ENCODE measurements at places on chromosomes 2 and 18.
A peak's percentile ranks its signal among the peaks of the same experiment; 100 is the strongest.

DNA sequence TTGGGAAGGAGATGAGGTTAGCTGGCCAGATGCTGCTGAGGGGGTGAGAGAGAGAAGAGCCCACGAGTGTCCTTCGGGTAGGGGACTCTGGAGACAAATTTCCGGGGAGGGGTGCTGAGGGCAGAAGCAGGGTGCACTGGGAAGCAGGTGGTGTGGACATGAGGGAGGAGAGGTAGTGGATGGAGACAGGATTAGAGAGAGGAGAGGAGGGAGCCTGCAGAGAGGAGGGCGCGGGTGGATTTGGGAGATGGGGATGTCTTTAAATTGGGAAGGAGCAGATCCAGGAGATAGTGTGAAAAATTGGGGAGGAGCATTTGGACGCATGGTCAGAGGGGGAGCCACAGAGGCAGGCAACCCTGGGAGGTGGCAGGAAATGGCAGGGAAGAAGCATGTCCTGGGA is 154.7 kb downstream of the DYSF start:
- DNase-seq = no peak

- DNase-seq = peak; percentile 62
These were observed 4.6 kb downstream of the NEU2 start for GRCh38 chr2:233037078-233037477.

DNA sequence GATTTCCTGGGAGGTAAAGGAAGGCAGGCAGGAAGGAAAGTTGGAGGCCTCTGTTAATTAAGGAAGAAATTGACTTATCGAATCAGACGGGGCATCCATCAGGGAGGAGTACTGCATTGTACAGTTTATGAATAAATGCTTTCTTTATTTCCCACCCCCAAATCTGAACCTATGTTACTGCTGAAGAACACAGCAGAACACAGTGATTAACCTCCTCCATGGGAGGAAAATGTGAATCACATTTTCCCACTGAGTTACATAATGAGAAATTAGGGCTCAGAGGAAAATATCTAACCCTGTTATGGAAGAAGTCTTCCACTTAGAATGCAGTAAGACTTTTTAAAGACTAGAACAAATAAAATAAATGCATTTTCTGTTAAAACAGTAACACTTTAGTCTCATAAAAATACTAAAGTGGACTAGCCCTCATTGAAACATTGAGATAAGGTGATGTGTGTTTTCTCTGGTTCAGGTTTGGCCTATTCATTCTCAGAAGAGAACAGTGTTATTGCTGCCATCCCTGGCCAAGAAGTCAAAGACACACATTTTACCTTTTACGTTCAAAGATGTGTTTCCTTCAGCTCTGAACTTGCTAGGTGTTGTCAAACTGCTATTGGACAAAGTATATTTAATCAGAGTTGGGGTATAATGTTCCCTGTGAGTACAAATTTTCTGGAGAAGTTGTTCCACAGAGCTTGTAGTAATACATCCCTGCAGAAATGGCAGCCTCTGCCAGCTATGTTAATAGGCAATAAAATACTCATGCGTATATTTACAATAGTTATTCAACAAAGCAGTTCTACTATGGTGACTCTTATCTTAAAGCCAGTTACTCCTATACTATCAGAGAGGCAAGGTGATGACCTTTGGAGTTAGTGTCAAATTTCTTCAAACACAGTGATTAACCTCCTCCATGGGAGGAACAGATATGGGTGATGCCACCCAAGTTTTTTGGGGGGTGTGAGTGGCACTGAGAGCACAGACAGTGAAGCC is 11.1 kb downstream of the DNAH6 start:
- peak; percentile 6 for DNase-seq

GRCh38 chr2:20165677-20166509 is 59.0 kb downstream of the SDC1 start:
- no peak for DNase-seq

DNA sequence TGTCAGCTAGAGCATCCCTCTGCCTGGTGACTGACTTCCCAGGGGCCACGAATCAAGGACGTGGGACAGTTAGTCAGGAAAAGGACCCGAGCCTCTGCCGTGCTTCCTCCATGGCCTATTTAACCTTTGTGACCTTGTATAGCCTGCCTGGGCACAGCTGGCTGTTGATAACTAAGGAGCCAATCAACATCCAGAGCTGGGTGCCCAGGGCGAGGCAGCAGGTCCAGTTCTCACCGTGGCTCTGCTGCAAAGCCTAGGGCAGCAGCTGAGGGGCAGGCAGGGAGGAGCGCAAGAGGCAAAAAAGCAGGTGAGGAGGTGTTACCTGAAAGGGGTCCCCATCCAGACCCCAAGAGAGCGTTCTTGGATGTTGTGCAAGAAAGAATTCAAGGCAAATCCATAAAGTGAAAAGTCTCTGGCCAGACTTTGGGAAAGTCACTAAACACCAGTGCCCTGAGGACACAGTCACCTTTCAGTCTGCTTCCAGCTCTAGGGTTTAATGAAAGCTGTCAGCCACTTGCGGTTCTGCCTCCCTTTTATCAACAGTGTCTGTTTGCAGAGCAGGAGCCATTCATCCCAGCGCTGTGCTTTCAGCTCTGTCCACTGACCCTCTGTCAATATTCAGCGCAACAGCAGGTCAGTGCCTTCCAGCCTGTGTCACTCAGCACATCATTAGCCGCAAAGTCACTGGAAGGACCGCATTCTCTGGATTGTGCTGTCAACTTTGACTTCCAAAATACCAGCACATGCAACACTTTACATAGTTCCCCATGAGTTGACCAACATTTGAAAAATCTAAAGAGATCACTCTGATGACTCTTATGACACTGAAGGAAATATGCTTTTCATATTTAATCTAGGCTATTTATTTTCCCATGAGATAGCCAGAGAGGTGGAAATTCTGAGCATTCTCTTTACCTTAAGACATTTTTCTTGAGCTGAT is 38.6 kb upstream of the ASAP2 start:
- no peak for DNase-seq

DNA sequence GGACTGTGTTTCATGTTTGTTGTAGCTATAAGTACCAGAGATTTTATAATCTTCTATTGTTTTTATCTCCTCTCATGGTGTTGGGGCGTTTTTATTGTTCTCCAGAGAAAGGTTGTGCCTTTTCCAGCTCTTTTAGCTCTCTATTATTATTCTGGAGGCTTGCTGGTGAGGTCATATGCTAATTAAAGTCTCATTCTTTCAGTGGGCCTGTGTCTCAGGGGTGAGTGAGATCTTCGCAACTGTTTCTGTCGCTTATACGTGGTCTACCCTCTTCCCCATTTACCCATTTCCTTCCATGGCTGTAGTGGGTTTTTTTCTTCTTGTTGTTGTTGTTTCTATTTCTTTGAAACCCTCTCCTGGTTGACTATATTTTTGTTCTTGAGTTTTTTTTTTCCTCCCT is 584.9 kb downstream of the TMEM182 start:
- DNase-seq = no peak

DNA sequence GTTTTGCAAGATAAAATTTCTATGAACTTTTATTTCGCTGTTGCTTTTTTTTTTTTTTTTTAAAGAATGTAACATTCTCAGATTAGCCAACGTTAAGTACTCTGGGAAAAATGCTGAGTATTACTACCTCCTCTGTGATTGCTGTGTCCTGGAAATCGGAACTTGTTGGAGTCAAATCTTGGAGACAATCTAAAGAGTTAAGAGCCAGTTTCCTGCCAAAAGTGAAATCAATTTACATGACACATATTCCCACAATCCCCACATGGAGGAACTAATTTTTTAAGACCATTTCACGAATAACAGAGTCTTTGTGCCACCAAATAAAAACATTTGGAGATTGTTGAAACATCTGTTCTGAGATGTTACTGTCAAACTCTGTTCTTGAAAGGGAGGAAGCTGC is 127.8 kb downstream of the MEP1B start:
- peak; percentile 74 for DNase-seq

GRCh38 chr2:205675861-205676516 is 6.3 kb upstream of the NRP2 start:
- DNase-seq = peak; percentile 78

GRCh38 chr2:237863689-237864443 is 4.4 kb downstream of the RAMP1 start:
- DNase-seq = no peak

DNA sequence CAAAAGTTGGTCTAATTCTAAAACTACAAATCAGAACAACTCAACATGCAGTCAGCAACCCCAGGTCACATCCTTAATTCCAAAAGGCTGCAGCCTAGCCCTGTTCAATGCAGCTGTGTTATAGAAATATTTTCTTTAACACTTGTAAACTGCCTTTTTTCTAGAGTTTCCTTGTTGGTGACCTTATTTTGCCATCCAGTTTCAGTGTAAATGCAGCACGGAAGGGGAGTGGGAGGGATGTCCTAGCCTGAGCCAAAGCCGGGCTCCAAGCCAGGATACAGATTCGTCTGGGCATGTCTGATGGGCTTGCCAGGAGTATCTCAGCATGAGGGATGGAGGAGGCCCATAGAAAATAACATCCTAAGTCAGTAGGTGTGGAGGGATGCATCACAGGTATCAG is 17.7 kb upstream of the SP3 start:
- DNase-seq = peak; percentile 83

DNA sequence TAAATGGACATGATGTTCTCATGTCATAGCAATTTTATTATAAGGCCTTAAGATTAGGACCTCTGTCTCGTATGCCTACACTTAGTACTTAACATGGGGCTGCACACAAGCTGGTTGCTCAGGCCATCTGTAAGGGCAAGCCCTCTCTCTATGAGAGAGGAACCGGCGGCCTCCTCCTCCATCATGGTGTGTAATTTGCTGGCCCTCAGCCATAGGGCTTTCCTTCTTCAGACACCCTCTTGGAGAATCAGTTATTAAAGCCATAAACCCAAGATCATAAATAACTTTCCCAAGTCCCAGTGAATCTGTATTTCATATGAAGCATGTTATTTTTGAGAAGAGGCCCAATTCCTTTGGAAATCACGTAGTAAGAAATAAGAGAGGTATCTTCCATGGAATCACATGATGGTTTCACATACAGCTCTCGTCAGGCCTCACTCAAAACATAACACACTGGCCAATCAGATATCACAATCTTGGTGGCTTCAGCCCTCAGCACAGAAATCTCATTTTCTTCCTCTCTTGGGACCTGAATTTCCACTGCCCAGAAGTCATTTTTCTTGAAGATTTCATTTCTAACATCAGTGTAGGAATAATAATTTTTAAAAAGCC is 92.6 kb downstream of the RDH14 start:
- DNase-seq = peak; percentile 20

DNA sequence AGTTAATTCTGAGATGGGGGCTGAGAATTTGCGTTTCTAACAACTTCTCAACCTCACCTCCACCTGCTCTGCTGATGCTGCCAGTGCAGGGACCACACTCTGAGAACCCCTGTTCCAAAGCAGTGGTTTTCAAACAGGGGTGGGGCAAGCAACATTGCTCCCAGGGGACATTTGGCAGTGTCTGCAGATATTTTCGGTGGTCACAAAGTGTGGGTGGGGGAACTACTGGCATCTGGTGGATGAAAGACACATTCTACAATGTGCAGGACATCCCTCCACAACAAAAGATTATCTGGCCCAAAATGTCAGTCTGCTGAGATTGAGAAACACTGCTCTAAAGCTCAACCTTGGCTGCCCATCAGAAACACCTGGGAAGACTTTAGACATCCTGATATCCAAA is 188.7 kb upstream of the SATB2 start:
- DNase-seq = no peak

DNA sequence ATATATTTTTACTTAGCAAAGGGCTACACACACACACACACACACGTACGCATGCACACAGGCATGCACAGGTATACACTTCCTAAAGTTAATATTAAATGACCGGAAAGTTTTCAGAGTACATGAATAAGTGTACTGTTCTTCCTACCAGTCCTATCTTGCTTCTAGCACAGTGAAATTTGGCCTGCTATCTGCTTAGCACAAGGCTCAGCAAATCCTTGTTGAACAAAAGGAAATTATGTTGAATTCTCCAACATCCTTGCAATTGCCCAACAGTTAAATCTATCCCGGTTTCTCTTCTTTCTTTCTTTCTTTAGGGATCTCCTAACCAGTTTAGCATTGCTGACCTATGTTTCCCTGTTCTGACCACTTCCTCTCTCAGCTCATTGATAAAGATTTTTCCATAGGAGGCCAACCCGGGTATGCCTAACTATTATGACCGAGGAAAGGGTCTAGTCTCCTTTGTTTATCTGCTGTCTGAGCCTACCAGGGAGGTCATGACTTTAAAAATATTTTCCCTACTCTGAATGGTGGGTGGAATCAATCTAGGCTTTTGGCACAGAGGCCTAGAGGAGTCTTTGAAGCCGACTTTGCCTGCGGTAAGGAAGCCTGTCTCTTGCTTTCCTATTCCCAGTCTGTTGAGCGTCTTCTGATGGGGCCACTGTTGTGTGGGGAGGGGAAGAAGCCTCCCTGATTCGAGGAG is 400.7 kb downstream of the HRH4 start:
- no peak for DNase-seq

- DNase-seq = no peak
These were observed 145.3 kb downstream of the BABAM2 start for GRCh38 chr2:28035816-28036215.

- DNase-seq = no peak
These were observed 66.7 kb upstream of the CYP1B1 start for GRCh38 chr2:38142627-38143026.

- no peak for DNase-seq
These were observed 107.3 kb downstream of the USP34 start for GRCh38 chr2:61363580-61363979.

DNA sequence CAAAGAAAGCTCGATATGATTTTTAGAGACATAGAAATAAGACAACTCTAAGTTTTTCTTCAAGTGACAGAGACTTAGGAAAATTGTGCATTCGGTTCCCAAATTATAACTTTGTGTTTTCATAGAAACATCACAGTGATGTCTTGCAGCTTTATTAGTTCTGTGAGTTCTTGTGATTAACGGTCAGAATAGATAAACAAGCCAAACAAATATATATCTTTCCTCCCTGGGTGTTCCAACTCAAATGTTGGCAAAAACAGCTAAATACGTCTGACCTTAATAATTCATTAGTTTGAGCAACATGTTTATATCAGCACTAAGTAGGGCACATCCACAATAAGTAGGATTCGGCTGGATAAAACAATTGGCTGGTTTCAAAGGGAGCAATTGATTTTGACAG is 47.6 kb downstream of the DTNA start:
- no peak for DNase-seq

DNA sequence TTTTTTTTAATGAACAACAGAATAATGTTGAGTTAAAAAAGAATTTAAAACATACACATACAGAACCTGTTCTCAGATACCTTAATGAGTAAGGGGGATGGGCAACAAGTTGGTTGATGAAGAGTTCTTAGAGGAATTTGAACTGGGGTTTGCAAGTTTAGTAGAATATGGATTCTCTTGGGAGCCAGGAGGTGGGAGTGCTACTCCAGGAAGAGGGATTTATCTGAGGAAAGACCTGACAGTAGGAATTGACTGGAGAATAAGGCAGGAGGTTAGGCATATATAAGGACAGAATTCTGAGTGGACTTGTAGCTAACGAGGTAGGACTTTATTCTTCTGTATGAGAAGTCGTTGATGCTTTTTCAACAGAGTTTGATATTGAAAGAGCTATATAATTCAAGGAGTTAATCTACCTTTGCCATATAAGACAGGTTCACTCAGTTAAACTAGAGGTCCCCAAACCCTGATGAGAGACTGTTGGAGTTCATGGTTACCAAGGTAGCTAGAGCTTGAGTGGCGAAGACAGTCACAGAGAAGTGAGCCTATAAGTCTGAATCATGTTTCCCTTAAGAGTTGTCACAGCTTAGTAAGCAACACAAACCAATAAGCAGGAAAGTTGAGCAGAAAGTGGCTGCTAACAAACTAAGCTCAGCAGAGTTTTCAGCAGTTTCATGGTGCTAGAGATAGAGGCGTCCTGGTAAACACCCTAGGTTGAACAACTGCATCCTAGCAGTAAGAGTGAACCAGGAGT is 88.2 kb downstream of the NCOA1 start:
- no peak for DNase-seq

Measured in fibroblast of mammary gland (primary cell).